ENCODE measurements at places on chromosomes 3 and 15.

GRCh38 chr3:141334627-141335250 lies 33.6 kb upstream of the ZBTB38 start:
- no peak for DNase-seq

GRCh38 chr3:12991481-12991837 lies 81.8 kb downstream of the IQSEC1 start:
- no peak for DNase-seq

DNA sequence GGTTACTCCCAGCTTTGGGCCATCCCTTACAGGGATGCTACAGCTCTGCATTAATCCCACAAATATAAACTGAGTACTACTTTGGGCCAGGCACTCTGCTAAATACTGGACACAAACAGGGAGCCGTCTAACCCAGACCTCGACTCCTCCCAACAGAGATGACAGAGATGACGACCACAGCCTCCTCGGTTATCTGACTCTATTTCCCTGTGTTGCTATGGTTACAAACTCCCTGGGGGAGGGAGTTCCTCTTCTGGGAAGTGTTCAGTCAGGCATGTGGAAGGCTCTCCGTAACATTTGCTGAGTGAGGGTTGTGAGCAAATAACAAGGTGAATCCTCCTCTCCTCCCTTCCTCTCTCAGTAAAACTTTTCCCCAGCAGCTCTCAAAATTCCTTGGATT lies 6.7 kb upstream of the CMTM7 start:
- DNase-seq, result no peak

GRCh38 chr3:11071096-11071755 lies 78.7 kb downstream of the SLC6A1 start:
- no peak for DNase-seq

- DNase-seq, result no peak
Measured at GRCh38 chr3:111081008-111081545, 9.5 kb downstream of the NECTIN3 start.
